ENCODE measurements at places on chromosomes 2 and 18. TPM values are rescaled to one million over a fixed set of nuclear protein-coding genes. Genes with fewer than 3 reads are reported as not detected.

Gene HRH4
- polyA plus RNA-seq: not detected

GRCh38 chr2:59713577-59713976, 839.9 kb downstream of the BCL11A start:
- no peak for DNase-seq

Gene ZCCHC2
- polyA plus RNA-seq: 12.2 TPM

Gene STPG4
- not detected for polyA plus RNA-seq

DNA sequence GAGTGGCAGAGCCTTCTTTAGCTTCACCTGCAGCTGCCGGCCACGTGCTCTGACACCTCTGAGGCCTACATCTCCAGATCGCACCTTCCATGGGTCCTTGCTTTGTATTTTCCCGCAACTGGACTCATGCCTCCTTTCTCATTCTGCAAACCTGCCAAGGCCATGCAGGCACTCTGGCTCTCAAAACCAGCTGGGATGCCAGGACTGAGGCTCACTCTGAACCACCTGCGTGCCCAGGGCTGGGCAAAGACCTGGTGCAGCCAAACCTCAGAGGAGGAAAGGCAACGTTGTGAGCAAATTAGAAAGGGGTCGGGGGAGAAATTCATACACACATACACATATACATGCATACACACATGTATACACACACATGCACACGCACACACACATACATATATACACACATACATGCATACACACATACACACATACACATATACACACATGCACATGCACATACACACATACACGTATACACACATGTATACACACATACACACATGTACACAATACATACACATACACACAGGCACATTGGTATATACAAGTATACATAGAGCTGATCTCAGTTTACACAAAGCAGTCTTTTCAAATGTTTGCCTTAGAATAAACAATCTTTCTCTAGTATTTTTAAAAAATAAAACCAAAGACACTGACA, 125.2 kb downstream of the RTP5 start:
- DNase-seq: no peak

DNA sequence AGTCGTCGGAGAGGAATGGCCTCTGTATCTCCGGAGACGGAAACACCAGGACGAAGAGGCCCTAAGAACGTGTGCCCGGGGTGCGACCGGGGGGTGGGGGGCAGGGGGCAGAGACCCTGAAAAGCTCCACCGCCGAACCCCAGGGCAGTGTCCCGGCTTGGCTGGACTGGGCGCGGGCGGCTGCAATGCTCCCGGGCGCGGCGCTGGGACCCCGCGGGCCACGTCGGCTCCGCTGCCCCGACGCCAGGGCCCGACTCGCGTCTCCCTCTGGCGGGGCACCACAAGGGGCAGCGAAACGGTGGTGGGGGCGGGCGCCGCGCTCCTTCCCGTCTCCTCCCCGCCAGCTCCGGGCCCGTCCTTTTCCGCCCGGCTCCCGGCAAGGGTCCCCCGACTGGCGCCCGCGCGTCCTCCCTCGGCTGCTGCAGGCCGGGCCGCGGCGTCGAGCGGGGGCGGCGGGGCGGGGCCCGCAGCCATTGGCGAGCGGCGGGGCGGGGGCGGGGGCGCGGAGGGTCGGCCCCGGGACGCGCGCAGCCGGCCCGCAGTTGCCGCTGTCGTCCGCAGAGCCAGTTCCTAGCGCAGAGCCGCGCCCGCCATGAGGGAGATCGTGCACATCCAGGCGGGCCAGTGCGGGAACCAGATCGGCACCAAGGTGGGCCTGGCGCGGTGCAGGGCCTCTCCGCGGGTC, at the start of gene TUBB6:
TUBB6 (plus strand) TSS at position 541 of the 685 bp plus-strand sequence; CDS start at position 593, 52 bp downstream.
- peak; percentile 82 for DNase-seq

Gene LAPTM4A
- polyA plus RNA-seq: 223 TPM

GRCh38 chr2:16394072-16394985, 271.3 kb downstream of the CYRIA start:
- no peak for DNase-seq

DNA sequence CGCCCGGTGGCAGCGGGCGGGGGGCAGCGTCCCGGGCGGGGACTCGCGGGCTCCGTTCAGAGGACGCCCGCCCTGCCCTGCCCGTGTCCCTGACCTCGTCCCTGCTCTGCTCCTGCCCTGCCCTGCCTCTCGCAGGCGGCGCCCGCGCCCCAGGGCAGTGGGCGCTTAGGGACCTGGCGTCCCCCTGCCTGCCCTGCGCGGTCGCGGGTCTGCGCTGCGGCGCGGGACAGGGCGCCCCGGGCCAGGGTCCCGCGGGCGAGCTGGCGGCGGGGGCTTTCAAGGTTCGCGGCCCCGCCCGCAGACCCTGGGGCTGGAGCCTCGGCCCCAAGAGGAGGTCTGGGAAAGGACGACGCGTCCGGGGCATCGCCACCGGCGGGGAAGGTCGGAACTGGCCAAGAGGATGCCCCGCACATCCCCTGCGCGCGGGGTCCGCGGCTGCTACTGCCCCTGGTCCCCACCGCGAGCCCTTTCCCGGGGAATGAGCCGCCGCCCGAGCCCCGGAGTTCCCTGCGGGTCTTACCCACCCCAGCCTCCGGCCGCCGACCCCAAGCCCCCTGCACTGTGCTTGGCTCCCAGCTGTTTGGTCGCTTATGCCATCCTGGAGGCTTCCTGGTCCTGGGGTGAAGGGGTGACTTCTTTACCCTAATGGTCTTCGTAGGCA, 679 bp downstream of the RNF144A start:
- no peak for DNase-seq

DNA sequence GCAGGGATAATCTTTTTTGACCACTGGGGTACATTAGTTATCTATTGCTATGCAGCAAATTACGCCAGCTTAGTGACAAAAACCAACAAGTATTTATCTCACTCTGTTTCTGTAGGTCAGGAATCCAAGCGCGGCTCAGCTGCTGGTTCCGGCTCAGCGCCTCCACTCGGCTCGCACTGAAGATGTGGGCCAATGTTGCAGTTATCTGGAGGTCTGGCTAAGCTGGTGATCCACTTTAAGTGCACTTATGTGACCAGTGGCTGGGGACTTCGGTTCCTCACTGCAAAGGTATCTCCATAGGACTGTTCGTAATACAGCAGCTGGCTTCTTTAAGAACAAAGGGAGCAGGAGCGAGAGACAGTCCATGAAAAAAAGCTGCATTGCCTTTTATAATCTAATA, 591.9 kb downstream of the TMEM182 start:
- DNase-seq: no peak

GRCh38 chr2:216770050-216770449, 74.7 kb upstream of the IGFBP5 start:
- DNase-seq: no peak

DNA sequence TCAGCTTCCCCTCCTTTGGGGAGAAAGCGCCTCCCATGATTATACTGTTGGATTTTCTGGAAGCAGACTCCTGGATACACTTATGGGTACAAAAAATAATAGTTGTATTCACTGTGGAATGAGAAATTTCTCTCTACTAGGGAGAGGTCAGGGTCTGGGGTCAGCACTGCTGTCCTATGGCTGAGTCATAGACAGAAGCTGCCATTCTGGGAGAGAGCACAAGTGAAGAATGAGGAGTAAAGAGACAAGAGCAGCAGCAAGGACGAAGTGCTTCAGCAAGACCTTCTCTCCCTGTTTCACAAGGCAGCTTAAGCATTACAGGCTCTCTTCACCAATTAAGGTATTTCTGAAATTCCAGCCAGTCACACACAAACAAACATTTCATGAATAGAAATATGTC, 10.1 kb upstream of the UNC80 start:
- no peak for DNase-seq

Gene CTAGE1
- polyA plus RNA-seq: not detected

Data from mammary epithelial cell (primary cell).